ENCODE measurements at places on chromosomes 2 and 18.
A peak's percentile ranks its signal among the peaks of the same experiment; 100 is the strongest.

DNA sequence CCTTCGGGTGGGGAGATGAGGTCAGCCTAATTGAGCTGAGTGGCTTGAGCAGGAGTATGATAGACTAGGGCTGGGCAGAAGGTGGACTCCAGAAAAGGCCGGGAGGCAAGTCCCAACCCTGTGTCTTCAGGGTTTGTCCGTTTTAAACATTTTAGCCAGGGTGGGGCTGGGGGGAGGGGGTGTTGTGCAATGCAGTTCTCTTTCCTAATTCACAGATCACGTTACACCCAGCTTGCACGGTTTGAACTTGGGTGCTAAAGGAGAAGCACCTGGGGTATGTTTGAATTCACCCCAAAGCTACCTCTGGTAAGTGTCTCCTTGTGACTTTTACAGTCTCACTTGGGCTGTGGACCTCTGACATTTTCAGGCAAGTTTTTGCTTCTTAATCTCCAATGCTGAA lies 233.3 kb downstream of the AGAP1 start:
- no peak for DNase-seq

GRCh38 chr2:30165617-30166016 lies 18.8 kb downstream of the YPEL5 start:
- peak; percentile 19 for DNase-seq

DNA sequence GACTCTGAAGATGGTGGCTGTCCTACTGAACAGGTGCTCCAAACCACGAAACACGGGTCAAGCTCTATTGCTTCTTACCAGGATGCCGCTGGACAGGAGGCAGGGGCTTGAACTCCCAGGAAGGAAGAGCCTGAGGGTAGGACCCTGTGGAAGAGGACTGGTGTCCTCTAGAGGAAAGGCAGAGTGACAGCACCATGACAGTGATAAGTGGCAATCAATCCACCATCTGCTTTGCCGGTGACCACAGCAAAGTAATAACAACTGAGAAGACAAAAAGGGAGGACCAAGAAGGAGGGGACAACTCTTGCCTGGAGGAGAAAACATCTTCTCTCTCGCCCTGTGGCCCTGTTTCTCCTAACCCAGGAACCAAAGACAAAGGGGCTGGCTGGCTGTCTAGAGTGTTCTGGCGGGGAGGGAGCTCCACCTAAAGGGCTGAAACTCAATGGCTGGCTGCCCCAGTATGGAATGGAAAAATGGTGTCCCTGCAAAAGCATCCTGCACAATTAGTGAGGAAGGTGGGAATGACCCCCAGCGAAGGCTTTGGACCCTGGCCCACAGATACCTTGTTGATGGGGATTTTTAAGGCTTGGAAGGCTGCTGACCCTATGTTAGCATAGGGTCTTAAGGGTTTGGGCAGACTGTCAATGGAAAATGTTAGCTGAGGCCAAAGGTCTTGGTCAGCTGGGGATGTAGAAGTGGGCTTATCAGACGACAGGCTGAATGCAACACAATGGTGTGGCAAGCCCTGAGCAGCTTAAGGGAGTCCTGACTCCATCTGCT lies 35.4 kb downstream of the PROC start:
- no peak for DNase-seq

- peak; percentile 33 for DNase-seq
Observed at GRCh38 chr2:8229546-8229986, 452.3 kb upstream of the ID2 start.
